Peyer's patch (tissue), 4 donors: ENCODE measurements at places on chromosomes 4 and X.

GRCh38 chr4:134510544-134510943, 309.0 kb upstream of the PABPC4L start:
- no peak for DNase-seq

DNA sequence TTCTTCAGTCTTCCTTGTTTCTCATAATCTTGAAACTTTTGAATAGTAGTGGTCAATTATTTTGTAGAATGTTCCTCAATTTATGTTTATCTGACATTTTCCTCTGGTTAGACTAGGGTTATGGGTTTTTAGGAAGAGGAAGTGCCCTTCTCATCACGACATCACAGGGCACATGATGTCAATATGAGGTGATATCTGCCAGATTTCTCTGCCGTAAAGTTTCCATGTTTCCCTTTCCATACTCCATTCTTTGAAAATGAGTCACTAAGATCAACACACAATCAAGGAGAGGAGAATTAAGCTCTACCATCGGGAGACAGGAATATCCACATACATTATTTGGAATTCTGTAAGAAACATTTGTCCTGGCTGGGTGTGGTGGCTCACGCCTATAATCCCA, 28.4 kb downstream of the RP2 start:
- no peak for DNase-seq

DNA sequence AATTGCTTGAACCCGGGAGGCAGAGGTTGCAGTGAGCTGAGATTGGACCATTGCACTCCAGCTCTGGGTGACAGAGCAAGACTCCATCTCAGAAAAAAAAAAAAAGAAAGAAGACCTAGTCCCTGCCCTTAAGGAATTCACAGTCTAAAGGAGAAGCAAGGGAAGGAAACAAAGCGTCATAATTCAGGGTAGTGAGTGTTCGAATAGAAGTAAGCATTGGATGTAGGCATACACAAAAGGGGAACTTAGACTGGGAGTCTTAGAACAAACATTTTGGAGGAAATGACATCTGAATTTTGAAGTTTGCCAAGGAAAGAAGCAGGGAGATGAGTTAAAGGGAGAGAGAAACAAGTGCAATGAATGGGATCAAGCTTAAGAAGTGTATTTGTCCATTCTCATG, 32.4 kb downstream of the PPM1K start:
- no peak for DNase-seq

- DNase-seq: no peak
These were observed 6.2 kb upstream of the DCTD start for GRCh38 chr4:182923366-182923765.

DNA sequence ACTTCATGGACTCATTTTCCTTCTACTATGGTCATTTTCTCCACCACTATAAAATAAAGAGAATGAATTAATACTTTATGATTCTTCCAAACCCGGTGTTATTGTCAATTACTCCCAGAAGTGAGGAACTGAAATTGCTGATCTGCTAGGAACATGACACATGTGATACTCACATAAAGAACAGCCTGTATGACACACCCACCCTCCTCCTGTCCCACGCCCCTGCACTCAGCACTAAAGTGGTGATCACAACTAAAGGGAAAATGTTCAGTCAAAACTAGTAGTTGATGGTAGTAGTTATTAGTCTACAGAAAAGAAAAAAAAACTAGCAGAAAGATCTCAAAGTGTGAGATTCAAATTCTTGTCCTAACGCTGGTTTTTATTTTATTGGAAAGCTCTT, 1508.3 kb downstream of the RAPGEF2 start:
- DNase-seq: no peak

GRCh38 chr4:87033902-87034301, 99.1 kb downstream of the AFF1 start:
- no peak for DNase-seq

DNA sequence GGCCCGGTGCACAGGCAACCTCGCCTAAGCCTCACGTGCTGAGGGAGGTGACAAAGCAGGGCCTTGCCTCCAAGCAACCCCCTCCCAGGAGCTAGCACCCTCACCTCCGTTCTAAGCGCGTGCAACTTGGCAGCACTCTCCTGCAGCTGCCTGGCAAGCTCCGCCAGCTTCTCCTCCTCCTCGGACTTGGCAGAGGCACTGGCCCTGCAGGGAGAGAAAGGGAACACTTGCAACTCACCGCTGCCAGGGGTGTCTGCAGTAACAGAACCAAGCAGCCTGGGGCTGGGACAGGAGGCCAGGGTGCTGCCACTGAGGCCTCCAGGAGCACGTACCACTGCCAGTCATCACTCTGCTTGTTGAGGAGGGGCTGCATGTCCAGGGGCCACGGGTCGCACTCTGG, 10.3 kb upstream of the TREX2 start:
- DNase-seq: no peak

- no peak for DNase-seq
These were observed 119.0 kb downstream of the GPR143 start for GRCh38 chrX:9646471-9647224.

GRCh38 chr4:16119981-16120380, 36.2 kb upstream of the PROM1 start:
- DNase-seq: no peak

GRCh38 chr4:167730769-167731168, 361.6 kb upstream of the ANXA10 start:
- DNase-seq: no peak

GRCh38 chr4:173466101-173466500, 63.9 kb downstream of the HAND2 start:
- DNase-seq: no peak

DNA sequence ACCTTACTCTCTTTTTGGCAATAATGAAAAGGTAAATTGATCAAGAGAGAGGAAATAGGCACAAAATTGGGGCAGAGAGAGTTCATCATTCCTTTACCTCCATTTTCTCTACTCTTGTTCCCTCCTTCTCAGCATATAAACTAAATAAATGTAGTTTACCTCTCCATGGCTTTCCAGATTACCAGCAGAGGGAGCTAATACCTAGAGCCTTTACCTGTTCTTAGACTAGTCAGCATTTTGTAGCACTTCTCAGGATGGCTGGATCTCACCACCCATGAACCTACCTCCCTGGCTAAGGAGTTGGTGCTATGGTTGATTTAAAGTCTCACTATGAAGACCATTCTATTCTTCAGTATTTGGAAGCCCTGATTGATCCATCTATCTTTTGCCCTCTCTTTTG, 15.7 kb downstream of the OFD1 start:
- no peak for DNase-seq

- DNase-seq: no peak
These were observed 13.3 kb downstream of the SLC2A9 start for GRCh38 chr4:10007793-10008608.

GRCh38 chr4:17718471-17718870, 63.0 kb downstream of the FAM184B start:
- no peak for DNase-seq

- no peak for DNase-seq
These were observed 57.5 kb upstream of the GC start for GRCh38 chr4:71841336-71841735.

DNA sequence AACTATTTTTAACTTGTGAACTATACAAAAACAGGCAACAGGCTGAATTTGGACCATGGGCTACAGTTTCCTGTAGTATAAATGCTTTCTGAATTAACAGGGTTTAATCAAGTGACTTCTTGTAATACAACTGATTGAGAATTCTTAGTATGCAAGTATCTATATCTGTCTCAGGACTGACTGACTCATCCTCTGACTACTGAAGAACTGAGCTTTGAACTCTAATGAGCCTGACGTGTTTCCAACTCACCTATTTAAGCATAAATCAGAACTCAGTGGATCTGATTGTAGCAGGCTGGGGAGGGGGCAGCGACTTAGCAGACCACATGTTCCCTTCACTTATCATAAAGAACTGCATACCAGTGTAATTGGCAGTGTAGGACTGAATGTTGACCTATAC, 7.8 kb downstream of the SPATA4 start:
- no peak for DNase-seq

DNA sequence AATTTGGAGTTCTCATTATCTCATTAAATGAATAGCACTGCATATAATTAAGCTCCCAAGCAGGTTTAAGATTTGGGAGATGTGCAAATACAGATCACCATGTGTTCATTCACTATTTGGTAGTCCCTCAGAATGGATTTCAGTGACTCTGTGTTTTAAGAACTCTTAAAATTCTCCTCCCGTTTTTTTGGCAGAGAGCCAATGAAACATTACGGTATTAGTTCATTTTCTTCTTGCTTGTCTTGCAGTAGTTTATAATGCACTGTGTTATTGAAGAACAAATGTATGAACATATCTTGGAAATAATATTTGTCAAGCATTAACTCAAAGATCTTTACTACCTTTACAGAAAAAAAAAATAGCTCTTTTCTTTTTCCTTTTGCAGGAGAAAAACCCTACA, 32.7 kb downstream of the KLF3 start:
- no peak for DNase-seq

- no peak for DNase-seq
These were observed 66.9 kb upstream of the PHOX2B start for GRCh38 chr4:41815473-41815872.

- no peak for DNase-seq
These were observed 75.5 kb downstream of the AMMECR1 start for GRCh38 chrX:110242371-110242770.

GRCh38 chr4:169225058-169225751, 45.6 kb downstream of the SH3RF1 start:
- no peak for DNase-seq

DNA sequence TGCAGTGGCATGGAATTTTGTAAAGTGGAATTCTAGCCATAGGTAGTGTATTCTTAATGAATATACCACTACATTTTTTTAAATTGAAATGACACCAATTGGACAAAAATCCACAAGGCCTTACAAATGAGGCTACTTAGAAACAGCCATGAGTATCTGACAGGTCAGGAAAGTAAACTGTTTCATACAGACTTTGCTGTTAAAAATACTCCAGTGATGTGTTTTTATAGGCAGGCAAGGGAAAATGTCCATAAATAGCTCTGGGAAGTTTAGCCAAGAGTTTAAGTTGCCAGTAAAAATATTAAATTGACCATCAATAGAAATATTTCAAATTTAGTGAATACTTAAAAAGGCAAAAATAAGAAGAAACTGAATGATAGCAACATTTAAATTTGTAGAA, 41.8 kb upstream of the PDLIM5 start:
- no peak for DNase-seq

DNA sequence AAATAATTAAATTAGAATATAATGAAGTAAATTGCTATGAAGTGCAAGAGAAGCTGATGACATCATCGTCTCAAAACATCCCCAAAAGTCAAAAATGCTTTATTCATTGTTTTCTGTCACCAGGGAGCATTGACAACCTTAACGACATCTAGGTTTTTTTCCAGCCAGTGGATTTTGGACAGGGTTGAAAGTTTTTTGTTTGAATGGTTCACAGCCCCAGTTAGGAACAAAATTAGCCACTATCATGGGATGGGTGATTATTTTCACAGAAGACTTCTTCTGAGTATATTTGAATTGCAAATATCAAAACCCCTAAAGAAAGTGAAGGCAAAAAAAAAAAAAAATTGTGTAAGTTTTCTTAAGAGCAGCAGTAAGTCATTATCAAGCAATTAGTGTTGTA, 826.1 kb downstream of the STPG2 start:
- no peak for DNase-seq

GRCh38 chrX:123846577-123847038, 13.2 kb upstream of the XIAP start:
- DNase-seq: no peak

DNA sequence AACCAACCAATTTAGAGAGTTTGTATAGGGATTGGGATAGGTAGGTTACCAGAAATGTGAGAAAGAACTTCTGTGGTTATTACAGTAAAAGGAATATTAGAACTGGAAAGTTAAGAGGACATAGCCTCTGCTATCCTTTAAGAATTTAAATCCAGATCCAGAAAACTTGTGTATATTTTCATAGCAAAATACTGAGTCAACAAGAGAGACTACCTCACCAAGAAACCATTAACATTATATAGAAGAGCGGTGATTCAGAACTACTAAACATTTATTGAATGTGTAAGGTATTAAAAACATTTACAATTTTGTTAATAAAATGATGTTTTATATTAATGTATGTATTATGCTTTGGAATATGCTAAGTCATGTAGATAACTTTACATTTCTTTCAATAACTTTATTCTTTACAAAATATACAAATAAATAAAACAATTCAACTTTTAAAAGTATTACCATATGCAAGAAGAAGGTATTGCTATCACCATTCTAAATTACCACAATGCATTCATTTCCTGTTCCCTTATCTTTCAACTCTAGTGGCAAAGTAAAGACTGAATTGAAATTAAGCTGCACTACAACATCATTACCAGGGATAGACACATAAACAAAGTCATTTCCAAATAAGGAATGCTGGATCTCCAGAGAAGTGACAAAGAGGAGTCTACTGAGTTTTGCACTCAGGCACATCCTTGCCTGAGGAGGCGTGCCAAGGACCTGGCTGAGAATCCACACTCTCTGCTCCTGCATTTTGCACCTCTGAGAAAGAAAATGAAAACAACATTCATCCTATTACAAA, 6.1 kb upstream of the BDH2 start:
- DNase-seq: no peak

- peak; percentile 94 for DNase-seq
These were observed 44.7 kb downstream of the PRPS1 start for GRCh38 chrX:107672955-107673378.

DNA sequence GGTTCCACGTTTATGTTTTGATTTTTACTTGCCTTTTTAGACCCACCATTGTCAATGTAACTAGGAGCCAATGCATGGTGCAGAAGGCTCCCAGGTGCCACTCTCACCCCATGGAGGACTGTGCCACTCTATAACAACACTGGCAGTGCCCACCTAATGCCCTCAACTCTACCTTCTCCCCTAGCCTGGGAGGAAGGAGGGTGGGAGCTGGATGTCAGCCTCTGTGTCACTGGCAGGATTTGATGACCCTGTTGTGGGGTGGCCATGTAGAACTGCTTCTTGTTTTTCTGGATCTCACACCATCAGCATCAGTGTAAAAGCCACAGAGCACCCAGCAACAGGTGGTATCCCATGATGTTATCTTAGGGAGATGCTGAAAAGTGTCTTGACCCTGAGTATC, 13.7 kb upstream of the ADH1B start:
- no peak for DNase-seq

GRCh38 chr4:47505666-47506065, 20.6 kb downstream of the ATP10D start:
- no peak for DNase-seq

- DNase-seq: no peak
These were observed 1628.2 kb upstream of the IGFBP7 start for GRCh38 chr4:58738375-58738774.

DNA sequence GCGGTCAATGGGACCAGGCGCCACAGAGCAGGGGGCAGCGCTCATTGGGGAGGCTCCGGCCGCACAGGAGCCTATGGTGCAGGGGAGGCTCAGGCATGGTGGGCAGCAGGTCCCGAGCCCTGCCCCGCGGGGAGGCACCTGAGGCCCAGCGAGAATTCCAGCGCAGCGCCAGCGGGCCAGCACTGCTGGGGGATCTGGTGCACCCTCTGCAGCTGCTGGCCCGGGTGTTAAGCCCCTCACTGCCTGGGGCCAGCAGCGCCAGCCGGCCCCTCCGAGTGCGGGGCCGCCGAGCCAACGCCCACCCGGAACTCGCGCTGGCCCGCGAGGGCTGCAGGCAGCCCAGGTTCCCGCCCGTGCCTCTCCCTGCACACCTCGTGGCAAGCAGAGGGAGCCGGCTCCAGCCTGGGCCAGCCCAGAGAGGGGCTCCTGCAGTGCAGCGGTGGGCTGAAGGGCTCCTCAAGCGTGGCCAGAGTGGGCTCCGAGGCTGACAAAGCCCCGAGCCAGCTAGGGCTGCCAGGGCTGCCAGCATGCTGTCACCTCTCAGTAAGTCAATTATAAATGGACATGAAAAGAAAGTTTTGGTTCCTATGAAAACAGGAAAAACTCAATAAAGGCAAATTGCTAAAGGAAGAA, 14.5 kb downstream of the FAM184B start:
- DNase-seq: no peak

GRCh38 chrX:72238183-72238582, 644 bp downstream of the ERCC6L start:
- no peak for DNase-seq
